Stimulated activated CD8-positive, alpha-beta memory T cell treated with anti-CD3 and anti-CD28 coated beads, Interleukin-15, amount 100 ng/mL, for 1 hour (primary cell): ENCODE measurements at places on chromosomes 7 and 10.

DNA sequence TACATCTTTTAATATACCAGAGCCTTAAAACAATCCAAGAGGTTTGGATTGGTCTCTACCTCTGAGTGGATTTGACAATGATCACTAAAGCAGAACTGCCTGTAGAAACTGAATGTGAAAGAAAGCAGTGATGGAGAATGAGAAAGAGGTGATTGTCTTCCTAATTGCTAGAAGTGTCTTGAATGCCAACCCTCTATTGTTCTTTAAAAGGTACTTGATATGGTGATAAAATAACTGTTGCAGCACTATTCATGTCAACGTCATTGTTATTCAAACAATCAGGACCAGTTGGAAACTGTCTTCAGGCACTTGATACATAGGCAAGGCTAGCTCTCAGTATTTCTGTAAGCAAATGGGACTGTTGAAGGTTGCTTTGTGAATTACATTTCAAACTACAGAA is 47.9 kb upstream of the ITPRID1 start:
- DNase-seq = no peak

DNA sequence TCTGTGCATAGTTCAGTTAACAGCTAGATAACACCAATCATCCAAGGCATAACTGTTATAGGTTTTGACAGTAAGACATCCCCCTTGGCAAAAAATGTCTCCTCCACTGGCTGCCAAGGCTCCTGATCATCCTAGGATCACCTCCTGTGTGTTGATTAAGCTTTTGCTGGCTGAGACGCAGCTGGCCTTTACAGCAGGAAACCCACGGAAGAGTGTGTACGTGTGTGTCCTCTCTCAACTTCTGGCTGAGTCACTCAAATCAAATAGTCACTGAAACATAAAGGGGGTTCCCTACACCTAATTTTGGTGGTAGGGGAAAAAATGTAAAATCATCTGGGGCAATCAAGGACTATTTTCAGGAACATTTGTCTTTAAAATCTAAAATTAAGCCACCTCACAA is 208.8 kb downstream of the CTNNA3 start:
- DNase-seq = no peak

DNA sequence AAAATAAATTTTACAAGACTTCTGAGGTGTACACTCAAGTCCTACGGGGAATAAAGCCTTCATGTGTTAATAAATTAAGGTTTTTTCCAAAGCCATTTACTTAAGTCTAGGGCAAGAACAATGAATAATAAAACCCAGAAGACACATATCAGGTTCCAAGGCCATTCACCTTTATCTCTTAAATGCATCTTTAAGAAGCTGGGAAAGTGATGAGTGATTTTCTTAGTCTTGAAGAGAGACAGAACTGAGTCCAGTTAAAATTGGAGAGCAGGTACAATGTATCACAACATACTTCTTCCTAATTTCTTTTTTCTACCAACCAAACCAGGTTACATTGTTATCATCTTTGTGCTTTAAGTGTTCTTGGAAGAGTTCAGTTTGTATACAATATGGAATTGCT is 189.5 kb downstream of the RAPGEF5 start:
- DNase-seq = no peak

DNA sequence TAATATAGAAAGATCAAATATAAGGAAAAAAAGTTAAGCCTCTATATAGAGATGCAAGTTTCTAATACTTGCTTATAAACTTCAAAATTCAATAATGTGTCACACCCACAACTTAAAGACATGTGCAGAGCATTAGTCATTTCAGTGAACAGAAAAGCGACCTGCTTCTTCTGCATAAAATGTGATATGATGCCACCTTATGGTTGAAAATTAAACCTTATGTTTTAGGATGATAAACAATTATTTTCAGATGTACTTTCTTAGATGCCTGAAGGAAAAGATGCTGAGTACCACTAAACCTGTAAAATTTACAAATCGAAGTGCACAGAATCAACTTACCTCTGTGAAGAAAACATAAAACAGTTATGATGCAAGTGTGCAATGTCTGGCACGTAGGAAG is 96.0 kb downstream of the MTERF1 start:
- no peak for DNase-seq

- no peak for DNase-seq
Observed at GRCh38 chr7:25495342-25496250, 267.3 kb upstream of the NPVF start.

- no peak for DNase-seq
Observed at GRCh38 chr10:69360485-69361302, 56.0 kb downstream of the TACR2 start.

- DNase-seq = no peak
Observed at GRCh38 chr7:22333680-22334141, 23.2 kb downstream of the RAPGEF5 start.

GRCh38 chr7:33035776-33036175 is 26.8 kb downstream of the NT5C3A start:
- no peak for DNase-seq

- DNase-seq = no peak
Observed at GRCh38 chr7:8161364-8161828, 100.6 kb downstream of the ICA1 start.

- DNase-seq = no peak
Observed at GRCh38 chr7:39517240-39517639, 49.0 kb upstream of the YAE1 start.

DNA sequence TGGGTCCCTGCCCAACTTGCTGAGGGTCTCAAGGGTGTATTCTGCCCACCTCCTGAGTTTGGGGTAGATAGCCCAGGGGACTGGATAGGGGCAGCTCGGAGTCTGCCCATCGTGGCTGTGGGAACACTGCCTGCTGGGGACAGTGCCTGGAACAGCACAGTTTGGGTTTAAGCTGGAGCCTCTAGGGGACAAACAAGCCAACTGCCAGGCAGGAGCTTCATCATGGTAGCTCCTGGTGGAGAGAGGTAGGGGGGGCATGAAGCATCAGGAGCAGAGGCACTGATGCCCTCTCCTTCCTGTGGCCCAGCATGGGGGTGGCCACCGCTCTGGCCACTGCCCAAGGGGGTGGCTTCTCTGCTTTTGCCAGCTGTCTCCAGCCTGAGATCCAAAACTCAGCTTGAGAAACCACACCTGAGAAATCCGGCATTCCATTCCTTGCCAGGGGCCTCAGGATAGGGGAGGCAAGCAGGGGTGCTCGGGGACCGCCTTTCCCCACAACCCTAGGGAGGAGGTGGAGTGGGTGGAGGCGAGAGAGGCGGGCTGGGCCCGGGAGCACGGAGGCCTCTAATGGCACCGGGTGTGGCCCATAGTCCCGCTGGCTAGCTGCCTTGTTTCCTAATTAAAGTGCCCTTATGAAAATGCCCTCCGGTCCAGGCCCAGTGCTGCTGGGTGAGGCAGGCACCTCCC is 47.6 kb downstream of the UNC5B start:
- no peak for DNase-seq

- no peak for DNase-seq
Observed at GRCh38 chr10:114294549-114294948, 55.5 kb downstream of the VWA2 start.

DNA sequence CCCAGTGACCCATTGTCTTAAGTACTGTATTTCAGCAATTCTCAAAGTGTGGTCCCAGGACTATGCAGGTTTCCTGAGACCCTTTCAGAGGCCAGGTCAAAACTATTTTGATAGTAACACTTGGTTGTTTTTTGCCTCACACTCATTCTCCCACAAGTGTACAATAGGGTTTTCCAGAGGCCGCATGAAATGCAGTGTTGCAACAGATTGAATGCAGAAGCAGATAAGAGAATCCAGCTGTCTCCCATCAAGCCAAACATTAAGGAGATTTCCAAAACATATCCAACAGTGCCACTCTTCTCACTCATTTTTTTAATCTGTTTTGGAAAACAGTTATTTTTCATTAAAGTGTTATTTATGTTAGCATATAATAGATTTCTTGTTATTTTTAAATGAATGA is 20.0 kb downstream of the VKORC1L1 start:
- no peak for DNase-seq

GRCh38 chr7:2360796-2361195 is 6.2 kb downstream of the EIF3B start:
- no peak for DNase-seq

DNA sequence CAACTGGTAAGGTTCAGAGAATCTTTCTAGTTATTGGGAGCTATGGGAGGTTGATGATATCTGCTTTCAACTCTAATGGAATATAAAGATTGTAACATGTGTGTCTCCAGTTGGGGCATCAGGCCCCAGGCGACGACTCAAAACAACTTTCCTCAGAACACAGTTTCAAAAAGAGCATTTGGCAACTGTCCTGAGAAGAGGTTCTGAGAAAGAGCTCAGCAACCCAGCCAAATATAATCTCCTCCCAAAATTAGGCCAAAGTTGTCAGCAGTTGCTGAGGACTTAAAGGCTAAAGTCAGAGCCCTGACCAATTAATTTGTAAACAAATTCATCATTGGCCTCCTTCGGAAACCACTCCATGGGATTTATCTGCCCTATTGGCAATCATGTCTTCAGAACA is 251.1 kb upstream of the NFE2L3 start:
- no peak for DNase-seq

- DNase-seq = no peak
Observed at GRCh38 chr7:117480055-117480362, 184 bp downstream of the CFTR start.

DNA sequence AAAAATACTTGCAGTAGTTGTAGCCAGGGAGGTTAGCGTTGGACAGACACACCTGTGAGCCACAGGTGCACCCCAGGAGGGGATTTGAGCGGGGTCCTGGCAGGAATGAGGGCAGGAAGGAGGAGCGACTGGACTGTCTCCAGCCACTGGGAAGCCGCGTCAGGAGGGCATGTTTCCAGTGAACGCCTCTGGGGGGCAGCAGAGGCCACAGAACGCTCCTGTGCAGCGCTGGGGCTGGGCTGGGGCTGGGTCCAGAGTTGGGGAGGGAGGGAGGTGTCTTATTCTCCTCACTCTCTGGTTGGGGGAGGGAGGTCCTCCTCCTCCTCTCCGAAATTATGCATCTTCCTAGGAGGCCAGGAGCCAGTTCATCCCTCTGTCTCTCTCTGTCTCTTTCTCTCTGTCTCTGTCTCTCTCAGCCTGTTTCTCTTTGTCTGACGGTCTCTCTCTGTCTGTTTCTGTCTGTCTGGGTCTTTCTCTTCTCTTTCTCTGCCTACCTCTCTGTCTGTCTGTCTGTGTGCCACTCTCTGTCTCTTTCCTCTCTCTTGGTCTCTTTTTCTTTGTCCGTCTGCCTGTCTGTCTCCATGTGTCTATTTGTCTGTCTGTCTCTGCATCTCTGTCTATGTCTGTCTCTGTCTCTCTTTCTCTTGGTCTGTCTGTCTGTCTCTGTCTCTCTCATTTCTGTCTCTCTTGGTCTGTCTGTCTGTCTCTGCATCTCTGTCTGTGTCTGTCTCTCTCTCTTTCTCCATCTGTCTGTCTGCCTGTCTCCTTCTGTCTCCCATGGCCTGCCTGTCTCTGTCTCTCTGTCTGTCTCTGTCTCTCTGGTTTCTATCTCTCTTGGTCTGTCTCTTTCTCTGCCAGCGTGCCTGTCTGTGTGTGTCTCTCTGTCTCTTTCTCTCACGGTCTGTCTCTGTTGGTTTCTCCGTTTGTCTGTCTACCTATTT is 9.9 kb upstream of the PSMG3 start:
- peak; percentile 35 for DNase-seq

DNA sequence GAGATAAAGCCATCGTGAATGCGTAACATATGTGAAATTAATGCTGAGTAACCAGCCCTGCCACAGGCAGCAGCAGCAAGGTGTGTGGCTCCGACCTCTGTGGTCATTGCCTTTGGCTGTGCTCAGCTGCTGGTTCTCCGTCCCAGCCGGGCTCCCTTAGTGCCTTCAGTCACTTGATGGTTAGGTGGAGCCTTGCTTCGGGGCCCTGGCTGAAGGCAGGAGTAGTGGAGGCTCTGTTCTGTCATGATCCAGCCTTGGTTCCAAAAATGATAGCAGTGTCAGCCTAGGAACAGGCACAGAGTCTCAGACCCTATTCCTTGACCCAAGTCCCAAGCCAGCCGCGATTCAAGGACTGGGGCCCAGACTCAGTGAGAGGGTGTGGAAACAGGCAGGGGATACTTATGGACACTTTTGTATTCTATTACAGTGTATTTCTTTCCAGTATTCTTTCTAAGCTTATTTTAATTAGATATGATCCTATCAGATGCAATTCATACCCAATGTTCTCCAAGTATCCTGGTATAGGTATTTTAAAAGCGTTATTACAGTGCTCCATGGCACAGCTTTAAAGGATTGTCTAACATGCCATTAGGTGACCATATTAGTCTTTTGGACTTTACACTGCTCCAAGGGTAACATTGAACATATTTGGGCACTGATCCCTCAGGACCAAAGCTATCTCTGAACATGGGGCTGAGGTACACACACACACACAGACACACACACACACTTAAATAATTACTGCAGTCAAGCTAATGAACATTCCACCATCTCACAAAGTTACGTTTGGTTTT is 9.0 kb downstream of the SCART1 start:
- no peak for DNase-seq

GRCh38 chr10:11353006-11353896 is 258.2 kb downstream of the USP6NL start:
- DNase-seq = no peak

GRCh38 chr7:49091519-49091918 is 167.2 kb downstream of the CDC14C start:
- DNase-seq = no peak

DNA sequence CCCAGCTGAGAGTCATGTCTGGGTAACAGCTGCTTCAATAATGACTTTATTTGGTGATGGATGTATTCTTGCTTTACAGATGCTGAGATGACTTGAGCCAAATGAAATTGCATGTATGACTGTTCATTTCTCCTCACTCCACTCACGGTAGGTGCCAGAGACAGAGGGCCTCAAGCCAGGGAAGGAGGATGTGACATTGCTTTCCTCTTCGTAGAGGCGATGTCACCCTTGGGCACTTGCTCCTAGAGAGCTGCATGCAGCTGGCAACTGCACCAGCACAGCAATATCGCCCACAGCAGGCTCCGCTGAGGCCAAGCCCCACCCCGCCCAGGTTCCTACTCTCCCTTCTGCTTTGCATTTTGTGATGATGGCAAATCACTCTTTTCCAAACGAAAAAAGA is 116.6 kb upstream of the AOAH start:
- DNase-seq = no peak

- DNase-seq = no peak
Observed at GRCh38 chr10:89837165-89838043, 136.0 kb downstream of the KIF20B start.

GRCh38 chr10:70729763-70730357 is 55.3 kb downstream of the TBATA start:
- DNase-seq = no peak

DNA sequence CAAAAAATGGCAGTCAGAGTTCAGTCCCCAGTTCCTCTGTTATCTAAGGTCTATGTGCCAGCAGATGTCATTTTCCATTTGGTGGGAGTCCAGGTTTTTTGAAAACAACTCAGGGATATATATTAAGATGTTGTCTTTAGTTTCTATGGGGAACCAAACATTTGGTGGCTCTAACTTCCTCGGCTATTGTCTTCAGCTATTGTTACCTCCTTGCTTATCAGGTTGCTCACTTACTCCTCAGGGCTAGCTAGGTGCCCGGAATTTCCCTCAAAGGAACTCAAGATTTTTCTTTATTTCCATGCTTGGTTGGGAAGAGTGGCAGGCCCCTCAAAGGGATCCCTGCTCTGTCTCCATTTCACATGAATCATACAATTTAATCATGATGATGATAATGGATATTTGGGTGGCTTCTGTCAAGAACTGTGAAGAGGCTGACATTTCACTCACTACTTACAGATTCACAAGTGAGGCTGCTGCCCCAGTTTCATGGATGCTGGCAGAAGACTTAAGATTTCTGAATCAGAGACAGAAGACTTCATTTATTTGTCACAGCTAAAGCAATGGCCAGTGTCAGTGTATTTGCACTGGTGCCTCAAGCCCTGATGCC is 182.8 kb downstream of the PKD1L1 start:
- no peak for DNase-seq
